Fibroblast of gingiva (primary cell): ENCODE measurements at places on chromosomes 7 and 10.
A peak's percentile ranks its signal among the peaks of the same experiment; 100 is the strongest.

DNA sequence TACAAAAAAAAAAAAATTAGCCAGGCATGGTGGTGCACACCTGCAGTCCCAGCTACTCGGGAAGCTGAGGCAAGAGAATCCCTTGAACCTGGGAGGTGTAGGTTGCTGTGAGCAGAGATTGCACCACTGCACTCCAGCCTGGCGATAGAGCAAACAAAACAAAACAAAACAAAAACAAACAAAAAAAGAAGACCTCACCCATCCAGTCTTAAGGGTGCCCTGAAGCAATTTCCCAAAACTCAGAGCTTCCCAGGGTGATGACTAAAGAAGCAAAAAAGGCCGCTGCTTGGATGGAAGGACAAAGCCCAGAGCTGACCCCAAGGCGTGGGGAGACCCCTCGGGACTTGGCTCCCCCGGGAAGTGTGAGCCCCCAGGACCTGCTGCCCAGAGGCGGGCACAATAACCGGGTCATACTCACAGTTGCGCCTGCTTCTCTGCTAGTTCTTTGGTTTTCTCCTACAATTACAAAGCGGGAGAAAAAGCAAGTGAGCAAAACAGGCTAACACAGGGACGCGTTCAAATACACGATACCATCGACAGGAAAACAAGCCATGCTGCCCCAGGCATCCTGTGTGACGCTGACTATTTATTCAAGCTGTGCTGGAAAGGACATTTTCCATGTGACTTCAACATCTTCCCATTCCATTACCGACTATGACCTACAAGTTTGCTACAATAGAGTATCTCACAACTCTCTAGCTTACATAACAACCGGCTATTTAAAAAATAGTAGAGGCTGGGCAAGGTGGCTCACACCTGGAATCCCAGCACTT is 29.9 kb downstream of the PAPOLB start:
- no peak for DNase-seq

- no peak for DNase-seq
These were observed 1092.4 kb downstream of the LRMDA start for GRCh38 chr10:76523791-76524351.

DNA sequence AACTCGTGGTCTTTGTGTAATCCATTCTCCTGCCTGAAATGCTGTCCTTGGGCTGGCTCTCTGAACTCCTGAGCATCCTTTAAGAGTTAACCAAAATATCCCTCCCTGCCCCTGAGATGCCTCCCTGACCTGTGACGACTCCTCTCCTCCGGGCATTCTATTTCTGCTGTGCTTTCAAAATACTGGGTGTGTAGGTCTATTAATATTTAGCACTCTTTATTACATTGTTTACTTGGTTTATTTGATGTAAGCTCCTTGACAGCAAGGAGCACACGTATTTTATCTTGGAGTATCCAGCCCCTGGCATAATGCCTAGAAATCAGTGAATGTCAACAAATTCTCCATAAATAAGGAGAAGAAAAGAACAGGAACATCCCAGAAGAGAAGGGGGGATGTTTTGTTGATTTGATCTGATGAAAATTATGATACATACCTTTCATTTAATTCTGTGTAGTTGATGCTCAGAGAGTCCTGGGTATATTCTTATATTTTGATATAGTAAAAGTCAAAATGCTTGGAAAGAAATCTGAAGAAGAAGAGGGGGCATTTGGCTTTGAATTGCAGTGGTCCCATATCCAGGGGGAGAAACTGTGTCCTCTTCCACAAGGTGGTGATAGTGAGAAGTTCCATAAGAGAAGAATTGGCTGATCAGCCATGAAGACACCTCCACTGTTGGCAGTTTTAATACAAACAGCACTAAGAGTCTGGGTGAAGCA is 107.7 kb upstream of the MPP7 start:
- DNase-seq = no peak

DNA sequence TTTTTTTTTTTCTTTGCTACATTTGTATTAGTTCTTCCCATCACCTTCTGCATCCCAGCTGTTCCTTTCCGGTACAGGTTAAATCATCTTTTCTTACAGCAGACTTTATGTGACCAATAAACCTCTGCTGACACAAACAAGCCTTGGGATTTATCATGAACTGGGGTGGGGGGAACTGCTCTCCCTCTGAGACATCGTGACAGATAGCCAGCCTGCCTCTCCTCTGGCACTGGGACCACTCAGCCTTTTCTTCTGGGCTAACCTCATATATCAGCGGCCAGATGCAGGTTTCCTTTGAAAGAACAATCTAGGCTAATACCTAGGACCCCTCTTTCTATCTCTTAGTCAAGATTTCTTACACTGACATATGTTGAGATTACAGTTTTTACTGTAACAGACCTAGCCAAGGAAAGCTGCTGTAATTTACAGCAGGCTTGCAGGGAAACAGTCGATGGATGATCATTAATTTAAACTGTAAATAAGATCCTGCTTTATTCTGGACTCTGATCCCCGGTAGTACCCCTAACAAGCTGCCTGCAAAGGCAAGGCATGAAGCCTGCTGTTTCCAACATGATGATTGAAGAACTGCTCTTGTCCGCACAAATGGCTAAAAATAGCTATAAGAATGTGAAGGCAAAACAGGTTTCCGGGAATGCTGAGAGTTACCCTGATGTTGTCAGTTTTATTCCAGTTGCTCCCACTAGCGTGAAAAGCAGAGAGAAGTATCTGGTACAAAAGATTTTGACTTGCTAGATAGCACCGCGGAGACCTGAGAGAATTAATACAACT is 338.7 kb downstream of the SORCS1 start:
- DNase-seq = no peak

GRCh38 chr7:127741764-127742375 is 89.9 kb downstream of the SND1 start:
- DNase-seq = no peak

DNA sequence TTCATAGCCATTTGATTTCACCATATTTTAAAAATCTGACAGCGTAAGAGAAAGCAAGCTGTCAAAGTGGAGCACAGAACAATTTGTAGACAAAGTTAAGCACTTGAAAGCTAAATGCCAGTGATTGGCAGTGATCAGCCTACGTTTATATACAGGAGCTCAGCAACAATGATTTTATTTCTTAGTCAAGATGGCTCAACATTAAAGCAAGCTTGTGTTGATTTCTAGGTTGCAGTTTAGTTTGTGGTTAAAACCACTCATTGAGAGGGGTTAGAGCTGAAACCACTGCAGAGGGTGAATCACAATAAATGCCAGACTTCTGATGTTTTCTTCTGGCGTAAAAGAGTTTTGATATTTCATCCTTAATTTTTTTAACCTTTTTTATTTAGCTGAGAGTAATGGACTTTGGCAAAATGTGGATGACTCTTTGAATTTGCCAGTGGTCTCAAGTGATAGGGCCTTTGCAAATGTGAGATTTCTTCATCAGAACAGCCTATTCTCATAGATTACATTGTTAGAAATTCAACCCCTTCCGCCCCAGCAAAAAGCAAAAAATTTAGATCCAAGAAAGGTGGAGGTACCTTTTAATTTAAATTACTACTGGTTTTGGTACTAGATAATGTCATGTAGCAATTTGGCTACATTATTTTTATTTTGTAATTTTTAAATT is 73.8 kb downstream of the SHOC2 start:
- peak; percentile 63 for DNase-seq

DNA sequence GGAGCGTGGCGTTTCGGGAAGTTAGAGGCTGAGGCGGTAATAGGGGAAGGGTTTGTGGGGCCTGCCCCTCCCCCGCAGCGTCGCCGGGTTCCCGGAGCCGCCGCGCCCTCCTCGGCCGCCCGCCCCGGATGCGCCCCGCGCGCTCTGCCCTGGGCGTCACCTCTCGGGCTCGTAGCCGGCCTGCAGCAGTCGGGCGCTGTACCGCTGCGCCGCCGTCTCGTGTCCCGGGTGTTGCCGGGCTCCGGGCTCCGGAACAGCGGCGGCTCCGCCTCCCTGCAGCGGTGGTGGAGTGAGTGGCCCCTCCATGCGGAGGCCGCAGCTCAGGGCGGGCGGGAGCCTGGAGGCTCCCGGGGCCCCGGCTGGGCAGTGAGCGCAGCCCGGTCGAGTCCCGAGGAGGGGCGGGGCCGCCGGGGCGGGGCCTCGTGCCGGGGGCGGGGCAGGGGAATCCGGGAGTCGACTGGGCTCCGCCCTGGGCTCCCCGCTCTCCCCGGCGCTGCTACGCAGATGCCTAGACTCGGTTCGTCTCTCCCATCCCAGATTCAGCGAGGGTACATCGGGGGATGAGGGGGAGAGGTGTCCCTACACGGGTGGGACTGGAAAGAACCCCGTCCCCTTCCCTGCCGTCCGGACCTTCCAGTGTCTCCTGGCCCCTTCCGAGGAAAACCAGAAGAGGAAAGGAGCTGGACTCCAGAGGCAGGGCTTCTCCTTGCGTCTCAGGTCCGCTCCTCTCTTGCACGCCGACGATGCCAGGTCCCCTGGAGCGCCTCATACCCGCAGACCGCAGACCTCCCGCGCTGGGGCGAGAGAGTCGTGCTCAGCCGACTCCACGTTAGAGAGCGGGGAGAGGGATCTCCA is at the start of gene IMPDH1:
Gene IMPDH1, minus strand, starts transcription at position 387 of the 855 bp plus-strand sequence. Its CDS starts 81 bp downstream, at position 306.
- peak; percentile 88 for DNase-seq

- DNase-seq = no peak
These were observed 154.8 kb downstream of the ADAM12 start for GRCh38 chr10:126233182-126234148.

- DNase-seq = no peak
These were observed 94.4 kb upstream of the PRR15 start for GRCh38 chr7:29469281-29469680.

DNA sequence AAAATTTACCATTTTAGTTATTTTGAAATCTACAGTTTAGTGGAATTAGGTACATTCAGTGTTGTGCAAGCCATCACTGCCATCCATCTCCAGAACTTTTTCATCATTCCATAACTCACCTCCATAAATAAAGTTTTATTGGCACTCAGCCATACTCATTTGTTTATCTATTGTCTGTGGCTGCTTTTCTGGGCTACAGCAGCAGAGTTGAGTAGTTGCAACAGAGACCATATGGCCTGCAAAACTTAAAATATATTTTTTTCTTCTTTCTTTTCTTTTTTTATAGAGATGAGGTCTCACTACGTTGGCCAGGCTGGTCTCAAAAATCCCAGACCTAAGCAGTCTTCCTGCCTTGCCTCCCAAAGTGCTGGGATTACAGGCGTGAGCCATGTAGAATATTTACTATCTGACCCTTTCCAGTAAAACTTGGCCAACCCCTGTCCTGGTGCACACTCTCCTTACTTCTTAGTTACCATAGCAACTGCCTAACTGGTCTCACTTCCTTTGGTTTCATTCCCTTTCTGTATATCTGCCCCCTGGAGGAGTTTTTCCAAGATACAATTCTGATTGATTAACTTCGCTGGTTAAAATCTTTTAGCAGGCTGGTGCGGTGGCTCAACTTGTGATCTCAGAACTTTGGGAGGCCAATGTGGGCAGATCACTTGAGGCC is 133.2 kb downstream of the CUX1 start:
- DNase-seq = peak; percentile 65

- DNase-seq = no peak
These were observed 99.5 kb downstream of the MKI67 start for GRCh38 chr10:128026615-128027300.

DNA sequence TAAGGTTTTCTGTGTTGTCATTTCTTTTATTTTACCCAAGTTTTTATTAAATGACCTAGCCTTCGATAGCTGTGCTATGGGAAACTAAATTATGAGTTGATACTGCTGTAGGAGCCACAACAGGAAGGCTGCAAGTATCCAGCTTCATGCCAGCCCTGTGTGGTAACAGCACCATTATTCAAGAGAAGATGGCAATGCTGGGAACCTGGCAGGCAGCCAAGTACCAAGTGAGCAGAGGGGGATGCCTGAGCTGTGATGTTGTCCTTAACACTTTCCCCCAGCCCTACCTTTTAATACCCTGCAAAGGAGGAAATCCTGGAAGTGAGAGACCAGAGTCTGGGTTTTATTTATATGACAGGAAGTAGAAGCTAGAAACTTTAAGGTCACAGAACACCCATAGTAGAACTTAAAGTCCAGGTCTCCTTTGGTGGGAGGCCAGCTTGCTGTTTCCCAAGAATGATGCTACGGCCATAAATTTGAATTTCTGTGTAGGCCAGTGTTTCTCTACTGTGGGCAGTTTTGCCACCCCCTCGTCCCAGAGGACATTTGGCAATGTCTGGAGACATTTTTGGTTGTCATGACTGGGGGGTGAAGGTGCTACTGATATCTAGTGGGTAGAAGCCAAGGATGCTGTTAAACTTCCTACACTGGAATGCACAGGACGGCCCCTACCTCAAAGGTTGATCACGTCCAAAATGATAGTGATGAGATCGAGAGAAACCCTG is 9.2 kb upstream of the ATXN7L1 start:
- DNase-seq = peak; percentile 9

DNA sequence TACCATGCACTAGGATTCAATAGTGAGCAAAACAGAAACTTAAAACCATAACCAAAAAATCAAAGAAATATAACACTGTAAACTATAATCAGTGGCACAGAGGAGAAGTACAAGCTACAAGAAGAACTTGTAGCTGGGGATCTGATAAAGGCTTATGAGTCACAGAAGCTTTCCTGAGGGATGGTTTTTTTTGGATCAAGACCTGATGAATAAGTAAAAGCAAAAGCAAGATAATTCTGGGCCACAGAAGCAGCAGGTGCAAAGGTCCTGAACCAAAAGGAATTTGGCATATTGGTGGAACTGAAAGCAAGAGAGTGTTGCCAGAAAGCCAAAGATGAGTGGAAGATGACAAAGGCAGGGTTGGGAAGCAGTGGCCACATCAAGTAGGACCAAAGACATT is 37.4 kb upstream of the BET1 start:
- no peak for DNase-seq

DNA sequence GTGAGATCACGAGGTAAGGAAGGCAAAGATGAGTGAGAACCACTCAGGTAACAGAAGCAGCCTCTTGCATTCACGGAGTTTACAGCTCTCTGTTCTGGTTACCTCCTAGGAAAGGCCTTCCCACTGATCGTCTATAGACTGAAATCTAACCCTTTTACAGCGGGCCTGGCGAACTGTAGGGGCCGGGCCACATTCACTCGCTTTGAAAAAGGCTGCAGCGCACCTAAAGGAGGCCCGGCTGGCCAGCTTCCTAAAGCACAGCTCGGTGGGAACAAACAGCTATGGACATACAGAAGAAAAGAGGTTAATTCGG is 565 bp downstream of the ATP5MK start:
- DNase-seq = peak; percentile 8

GRCh38 chr10:33716501-33717267 is 382.2 kb upstream of the NRP1 start:
- DNase-seq = no peak

DNA sequence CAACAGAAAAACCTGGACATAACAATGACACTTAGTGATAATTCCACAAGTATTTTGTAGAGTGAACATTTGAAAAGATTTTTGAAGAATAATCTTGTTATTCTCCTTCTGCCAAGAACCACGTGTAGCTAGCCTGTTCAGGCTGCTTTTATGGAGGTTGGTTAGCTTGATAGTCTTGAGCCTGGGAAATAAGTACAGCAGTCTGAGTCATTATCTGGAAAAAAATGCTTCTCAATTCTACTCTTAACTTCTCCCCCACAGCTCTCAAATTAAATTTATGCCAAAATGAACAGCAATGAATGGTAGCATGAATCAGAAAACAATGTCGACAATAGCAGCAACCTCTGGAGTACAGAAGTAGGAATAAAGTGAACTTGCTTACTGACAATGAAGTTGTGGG is 63.2 kb downstream of the GPR37 start:
- DNase-seq = no peak
